Neural crest cell (in vitro differentiated cells): ENCODE measurements at places on chromosomes 7 and 10.

GRCh38 chr7:36204929-36205635, 52.0 kb downstream of the EEPD1 start:
- DNase-seq = no peak

DNA sequence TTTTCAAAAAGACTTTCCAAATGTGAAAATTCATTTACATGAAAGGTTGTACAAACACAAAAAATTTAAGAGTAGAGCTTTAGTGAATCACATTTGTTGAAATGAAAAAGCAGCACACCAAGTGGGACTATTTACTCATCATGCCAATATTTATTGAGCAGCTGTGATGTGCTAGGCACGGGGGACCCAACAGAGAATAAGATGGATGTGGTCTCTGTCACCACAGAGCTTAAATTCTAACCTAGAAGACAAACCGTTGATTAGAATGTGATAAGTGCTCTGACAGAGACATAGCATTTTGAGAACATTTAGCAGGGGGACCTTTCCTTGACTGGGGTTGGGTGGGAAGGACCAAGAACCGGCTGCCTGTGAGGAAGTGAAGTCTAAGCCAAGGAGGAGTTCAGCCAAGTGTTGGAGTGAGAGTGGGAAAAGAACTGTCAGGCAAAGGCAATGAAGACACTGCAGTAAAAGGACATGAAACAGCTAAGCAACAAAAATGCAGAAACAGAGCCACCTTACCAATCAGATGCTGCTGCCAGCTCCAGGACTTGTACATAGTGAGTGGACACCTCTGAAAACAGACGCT, 19.1 kb downstream of the ADAM12 start:
- no peak for DNase-seq

- no peak for DNase-seq
Observed at GRCh38 chr7:121985476-121986030, 112.6 kb downstream of the PTPRZ1 start.

- DNase-seq = no peak
Observed at GRCh38 chr10:95408148-95408960, 117.6 kb upstream of the PDLIM1 start.
